ENCODE measurements at places on chromosomes 2 and 18.

- no peak for DNase-seq
Observed at GRCh38 chr2:236825989-236826510, 256.4 kb downstream of the ACKR3 start.

DNA sequence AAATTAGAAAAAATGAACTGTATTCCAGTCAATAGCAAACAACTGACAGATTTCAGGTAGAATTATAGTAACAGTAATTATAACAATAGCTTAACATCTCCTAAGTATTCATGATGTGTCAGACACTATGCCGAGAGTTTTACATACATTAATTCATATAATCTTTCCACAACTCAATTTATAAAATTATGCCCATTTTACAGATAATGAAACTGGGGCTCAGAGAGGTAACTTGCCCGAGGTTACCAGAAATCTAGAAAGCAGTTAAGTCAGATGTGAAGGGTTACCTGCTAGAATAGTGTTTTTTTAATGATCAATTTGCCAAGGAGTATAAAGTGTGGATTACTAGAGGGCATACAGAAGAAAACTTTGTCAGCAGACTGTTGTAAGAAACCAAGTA lies 12.2 kb downstream of the NBAS start:
- no peak for DNase-seq

DNA sequence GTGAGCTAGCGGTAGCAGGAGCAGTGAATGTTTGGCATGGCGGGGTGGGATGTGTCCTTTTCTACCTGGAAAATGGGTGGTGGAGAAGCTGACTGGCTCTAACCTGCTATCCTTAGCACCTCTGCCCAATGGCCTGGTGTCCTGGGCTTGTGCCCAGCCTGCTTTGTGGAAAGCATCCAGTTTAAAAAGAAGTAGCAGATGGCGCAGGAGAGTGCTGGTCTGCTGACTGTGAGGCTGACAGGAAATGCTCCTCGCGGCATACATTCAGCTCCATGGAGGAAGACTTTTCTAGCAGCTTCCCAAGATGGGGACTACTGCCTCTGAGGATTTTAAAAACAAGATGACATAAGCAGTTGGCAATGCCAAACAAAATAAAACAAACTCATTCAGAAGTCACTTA lies 56.2 kb upstream of the LYPD6B start:
- no peak for DNase-seq

DNA sequence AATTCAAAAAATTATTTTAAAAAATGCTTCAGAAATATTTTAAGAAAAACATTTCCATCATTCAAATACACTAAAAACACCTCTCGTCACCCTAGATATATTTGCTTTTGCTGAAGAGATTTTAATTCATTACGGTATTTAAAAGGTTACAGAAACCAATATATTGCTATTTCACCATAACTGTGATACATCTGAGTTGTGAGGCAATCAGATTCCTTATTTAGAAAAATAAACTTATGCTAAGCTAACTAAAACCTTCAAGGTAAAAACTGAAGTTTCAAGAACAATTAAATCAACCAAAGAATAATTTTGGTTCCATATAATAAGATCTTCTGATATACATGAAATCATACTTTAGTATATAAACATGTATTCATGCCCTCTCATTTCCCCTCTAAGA lies 32.8 kb downstream of the PELI1 start:
- DNase-seq: no peak

DNA sequence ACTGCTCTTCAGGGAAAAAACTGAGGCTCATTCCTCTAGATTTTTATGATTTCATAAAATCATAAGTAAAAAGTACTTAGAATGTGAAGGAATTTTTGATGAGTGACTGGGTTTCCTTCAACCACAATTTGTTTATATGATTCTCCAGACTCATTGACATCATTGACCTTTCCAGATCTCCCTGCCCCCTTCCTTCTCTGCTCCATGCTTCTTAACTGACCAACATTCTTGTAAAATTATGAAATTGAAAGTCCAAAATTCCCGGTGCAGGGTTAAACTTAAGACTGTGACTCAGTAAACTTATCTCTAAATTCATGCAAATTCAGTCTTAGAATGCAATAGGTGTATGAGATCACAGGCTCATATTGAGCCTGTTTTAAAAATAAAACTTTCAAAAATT lies 648.9 kb downstream of the TDRD15 start:
- no peak for DNase-seq

- no peak for DNase-seq
Observed at GRCh38 chr2:170086751-170087412, 91.1 kb upstream of the MYO3B start.

DNA sequence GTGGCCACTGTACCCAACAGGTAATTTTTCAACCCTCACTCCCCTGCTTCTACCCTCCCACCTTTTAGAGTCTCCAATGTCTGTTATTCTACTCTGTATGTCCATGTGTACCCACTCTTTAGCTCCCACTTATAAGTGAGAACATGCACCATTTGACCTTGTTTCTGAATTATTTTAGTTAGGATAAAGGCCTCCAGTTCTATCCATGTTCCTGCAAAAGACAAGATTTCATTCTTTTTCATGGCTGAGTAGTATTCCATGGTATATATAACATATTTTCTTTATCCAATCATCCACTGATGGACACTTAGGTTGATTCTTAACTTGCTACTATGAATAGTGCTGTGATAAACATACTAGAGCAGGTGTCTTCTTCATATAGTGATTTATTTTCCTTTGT lies 9.1 kb downstream of the PECR start:
- DNase-seq: no peak

DNA sequence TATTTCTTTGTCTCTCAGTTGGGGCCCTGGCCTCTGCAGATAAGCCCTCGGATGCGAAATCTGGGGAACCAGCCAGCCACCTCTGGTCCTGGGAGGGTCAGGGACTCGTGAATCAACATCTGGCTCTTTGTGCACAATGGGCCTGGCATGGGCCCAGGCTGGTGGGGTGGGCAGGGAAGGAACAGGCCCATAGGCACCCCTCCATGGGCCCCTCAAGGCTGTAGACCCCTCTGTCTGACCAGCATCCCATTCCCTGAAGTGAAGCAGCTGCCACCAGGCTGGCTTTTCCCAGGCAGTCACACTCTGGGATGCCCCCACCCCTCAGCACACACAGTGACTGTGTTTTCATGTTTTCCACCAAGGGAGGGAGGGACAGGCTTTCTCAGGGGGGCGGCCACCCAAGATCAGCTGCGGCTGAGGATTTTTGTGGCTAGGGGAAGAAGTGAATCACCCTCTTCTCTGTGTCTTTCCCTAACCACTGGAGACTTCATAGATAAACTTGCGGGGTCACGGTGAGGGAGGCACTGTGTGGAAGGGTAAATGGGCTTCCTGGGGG lies 166.0 kb downstream of the AGAP1 start:
- DNase-seq: peak; percentile 43

DNA sequence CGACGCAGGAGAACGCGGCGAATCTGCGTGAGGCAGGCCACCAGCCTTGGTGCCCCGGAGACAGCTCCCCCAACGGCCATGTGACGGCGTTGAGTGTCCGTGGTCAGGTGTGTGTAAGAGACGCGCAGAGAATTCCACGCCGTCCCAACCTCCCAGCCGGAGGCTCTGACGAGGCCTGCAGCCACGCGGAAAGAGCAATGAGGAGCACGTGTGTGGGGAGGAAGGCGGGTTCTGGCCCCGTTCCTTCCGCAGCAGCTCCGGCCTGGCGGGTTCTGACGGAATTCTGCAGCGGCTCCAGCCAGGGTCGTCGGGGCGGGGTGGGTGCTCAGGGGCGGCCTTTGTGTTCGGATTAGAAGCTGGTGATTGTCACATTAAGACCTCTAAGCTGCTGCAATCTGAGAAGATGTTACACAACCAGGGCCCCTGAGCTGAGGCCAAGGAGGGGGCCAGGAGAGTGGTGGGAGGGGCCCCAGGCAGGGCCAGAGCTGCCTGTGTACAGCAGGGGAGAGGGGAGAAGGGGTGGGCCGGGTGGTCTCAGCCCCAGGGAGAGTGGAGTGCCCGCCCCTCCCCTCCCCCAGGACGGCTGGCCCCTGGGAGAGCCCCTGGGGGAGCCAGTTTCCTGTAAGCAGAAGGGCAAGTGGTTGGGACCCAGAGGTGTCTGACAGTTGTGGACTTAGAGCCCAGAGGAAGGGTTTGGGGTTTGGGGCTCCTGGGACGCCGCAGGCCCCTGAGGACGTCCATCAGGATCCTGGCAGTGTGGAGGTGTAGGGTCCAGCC lies 5.1 kb upstream of the GAL3ST2 start:
- DNase-seq: peak; percentile 43

DNA sequence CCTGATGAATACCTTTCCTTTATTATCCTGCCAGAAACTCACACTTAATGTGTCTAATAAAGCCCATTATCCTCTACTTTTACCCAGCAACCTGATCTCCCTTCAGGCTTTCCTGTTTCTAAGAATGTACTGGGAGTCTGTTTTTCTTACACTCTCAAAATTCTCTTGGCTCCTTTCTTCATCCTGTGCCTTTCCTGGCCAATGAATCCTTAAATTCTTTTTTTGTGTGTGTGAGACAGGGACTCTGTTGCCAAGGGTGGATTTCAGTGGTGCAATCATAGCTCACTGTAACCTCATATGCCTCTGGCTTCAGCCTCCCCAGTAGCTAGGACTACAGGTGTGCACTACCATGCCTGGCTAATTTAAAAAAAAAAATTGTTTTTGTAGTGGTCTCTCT lies 72.7 kb downstream of the MAP2 start:
- DNase-seq: no peak

- DNase-seq: no peak
Observed at GRCh38 chr2:234805836-234806235, 146.0 kb upstream of the SH3BP4 start.

- DNase-seq: no peak
Observed at GRCh38 chr2:176177580-176178037, 10.9 kb upstream of the HOXD1 start.

DNA sequence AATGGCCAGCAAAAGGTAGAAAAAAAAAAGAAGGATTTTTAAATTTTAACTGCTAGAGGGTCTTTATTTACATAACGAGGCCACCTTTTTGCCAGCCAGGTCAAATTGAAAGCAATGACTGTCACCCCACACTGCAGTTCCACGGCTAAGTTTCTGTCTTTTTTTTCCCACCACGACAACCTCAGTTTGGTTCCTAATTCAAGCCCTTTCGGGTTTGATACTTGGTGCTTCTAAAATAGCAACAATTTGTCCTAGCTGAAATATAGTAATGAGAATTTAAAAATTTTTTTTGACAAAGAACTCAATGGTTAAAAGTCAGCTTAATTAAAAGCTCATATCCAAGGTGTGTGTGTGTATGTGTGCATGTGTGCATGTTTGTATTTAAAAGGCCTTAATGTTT lies 16.4 kb upstream of the NMS start:
- no peak for DNase-seq

DNA sequence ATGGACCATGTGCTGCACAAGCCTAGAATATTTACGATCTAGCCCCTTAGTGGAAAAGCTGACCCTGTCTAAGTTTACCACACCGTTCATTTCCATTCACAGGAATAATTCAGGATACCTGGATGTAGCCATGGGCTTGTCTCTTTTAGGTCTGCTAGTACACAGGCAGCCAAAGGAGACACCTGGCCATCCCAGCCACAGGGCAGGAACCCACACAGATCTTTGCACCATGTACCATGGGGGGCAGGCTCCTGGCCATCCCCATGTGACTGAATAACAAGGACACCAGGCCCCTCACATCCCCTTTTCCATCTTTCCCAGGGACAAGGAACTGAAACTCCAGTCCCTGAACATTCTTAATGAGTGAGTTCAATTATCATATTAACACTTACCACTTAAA lies 467.3 kb upstream of the MYT1L start:
- DNase-seq: no peak

DNA sequence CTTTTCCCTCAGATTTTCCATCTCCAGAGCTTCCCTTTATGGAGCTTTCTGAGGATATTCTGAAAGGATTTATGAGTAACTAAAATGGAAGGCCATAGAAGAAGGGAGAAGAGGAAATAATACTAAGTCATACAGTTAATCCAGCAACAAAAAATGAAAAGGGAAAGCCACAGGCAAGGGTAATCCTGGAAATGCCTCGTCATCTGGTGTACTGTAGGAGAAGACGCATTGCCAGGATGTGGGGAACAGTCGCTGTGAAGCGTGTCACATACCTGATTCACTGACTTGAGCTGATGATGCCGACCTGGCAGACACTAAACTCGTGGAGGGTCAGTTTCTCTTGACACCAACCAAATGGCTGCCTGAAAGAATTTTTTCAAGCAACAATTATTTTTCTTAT lies 34.7 kb upstream of the ALPP start:
- no peak for DNase-seq

DNA sequence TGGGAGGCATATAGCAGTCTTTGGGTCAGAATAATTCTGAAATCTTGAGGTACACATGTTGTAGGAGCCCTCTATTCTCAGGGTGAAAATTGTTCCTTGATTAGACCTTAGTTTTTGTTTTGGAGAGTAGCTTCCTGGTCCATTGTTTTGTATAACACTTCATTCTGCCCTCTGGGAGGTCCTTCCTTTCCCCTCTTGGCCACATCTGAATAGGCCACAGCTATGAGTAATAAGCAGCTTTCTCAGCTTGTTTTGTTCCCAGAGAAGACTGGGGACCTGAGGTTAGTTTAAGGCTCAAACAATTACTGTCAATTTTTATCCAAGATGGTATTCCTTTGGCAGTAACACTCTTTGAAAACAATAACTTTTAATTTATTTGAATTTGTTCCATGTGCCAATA lies 72.6 kb upstream of the NOL4 start:
- DNase-seq: no peak

DNA sequence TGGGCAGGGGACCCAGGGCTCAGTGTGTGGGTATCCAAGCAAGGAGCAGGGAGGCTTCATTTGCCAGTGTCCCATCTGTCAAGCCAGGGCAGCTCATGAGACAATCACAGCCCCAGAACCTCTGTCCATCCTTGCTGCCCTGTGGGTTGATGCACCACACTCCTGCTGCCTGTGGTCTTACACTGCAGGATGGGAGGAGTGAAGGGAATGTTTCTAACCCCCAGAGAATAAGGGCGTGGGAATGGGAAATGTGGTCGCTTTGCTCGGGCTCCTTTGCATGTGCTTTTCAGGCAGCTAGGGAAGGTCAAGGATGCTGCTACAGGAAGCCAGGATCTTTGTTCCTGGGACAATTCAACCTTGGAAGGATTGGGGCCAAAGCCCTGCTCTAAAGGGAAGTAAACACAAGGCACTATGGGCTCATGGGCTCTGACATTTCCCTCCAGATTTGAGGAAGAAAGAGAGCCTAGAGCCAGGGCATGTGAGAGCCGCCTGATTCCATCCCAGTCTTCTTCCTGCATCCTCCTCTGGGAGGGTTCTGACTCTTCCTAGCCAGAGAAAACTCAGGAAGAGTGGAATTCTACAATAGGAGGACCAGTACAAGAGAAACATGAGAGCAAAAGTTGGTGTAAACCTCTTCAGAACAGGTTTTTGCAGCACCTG lies 18.8 kb upstream of the MAP3K20 start:
- no peak for DNase-seq

GRCh38 chr2:38631976-38632375 lies 29.2 kb upstream of the HNRNPLL start:
- DNase-seq: no peak

DNA sequence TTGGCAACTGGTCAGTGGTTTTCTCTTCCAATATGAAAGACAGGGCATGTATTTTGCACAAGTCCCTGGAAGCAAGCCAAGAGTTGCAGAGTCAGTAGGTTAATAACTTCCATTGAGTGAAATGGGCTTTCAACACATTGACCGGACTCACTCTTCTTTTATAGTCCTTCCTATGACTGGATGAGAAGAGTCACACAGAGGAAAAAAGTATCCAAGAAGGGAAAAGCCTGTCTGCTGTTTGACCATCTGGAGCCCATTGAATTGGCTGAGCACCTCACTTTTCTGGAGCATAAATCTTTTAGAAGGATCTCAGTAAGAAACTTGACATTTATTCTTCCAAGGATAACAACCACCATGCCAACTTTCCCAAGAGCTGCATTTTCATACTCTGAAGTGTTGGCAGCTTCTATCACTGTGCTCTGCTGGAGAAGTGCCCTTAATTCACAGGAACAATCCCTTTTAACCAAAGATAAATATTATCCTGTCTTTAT lies 45.4 kb downstream of the RASGRP3 start:
- DNase-seq: no peak
